ENCODE measurements at places on chromosomes 1 and 21.

- no peak for DNase-seq
These were observed 36.0 kb upstream of the LHX4 start for GRCh38 chr1:180194048-180194425.

GRCh38 chr1:90476411-90476810 is 240.7 kb downstream of the BARHL2 start:
- DNase-seq = no peak

GRCh38 chr1:29210278-29211085 is 20.3 kb downstream of the MECR start:
- DNase-seq = no peak

DNA sequence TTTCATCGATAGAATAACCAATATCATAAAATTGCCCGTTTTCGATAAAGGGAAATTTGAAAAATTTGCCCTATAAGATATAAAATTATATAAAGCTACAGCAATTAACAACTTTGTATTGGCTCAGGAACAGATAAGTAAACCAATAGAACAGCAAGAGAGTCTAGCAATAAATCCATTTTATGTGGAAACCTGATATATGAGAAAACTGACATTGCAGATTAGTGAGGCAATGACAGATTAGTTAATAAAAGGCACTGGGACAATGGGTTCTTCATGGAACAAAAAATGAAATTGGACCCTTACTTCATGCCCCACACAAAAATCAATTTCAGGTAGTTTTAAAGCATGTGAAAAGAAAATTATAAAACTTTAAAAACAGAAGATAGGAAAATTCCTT is 169.9 kb upstream of the ST6GALNAC5 start:
- no peak for DNase-seq

- DNase-seq = no peak
These were observed 35.8 kb downstream of the SLC30A7 start for GRCh38 chr1:100931716-100932115.

DNA sequence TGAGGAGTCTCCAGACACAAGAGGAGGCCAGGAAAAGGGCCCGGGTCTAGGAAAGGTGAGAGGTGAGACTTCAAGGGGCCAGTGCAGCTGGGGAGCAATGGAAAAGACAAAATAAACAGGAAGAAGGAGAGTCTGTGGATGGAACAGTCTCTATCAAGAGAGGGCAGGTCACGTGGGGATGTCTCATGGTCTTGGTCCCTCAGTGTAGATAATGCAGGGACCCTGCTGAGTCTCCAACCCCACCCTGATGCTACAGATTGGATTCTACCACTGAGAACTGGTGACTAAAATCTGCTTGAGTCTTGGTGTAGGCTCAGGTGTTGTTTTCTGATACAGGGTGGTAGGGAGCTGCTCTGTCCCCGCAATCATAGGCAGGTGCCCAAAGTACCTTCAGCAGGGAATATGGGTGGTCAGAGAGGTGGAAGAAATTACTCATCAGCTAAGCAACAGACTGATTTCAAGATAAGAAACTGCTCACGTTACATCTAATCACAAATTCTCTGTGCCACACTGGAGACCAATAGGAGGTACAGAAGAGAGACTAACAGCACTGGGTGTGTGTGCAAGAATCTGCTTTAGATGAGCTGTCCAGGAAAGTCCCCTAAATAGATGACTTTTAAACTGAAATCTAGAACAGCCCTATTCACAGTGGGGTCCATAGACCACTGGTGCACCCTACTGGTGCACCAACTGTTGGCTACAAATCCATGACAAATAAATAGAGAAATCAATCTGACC is 101.5 kb upstream of the TLR5 start:
- DNase-seq = no peak

- DNase-seq = no peak
These were observed 42.6 kb upstream of the GPR153 start for GRCh38 chr1:6303397-6304012.

- DNase-seq = no peak
These were observed 30.5 kb downstream of the ZBTB8OS start for GRCh38 chr1:32619701-32620485.

DNA sequence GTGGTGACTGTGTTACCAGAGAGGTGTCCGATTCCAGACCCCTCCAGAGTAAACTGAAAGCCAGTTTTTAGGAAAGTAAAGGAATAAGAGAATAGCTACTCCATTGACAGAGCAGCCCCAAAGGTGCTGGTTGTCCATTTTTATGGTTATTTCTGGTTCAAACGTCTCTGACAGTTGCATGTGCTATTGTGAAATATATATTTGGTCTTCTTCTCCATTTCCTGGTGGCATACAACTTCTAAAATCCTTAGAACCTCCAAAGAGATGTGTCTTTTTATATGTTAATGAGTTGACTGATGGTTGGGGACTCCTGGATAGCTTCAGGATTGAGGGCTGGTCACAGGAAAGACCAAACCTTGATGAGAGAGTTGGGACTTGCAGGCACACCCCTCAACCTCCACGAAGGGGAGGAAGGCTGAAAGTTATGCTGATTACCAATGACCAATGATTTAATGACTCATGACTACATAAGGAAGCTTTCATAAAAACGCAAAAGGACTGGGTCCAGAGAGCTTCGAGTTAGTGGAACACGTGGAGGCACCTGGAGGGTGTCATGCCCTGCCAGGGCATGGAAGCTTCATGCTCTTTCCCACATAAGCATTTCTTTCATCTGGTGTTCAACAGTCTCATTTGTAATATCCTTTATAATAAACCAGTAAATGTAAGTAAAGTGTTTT is 100.7 kb downstream of the SLC16A1 start:
- DNase-seq = no peak

- DNase-seq = no peak
These were observed 92.4 kb downstream of the NTPCR start for GRCh38 chr1:233042834-233043233.

- no peak for DNase-seq
These were observed 99.5 kb upstream of the BMP8A start for GRCh38 chr1:39391691-39392679.

All from effector memory CD8-positive, alpha-beta T cell (primary cell).